CD8-positive, alpha-beta T cell (primary cell): ENCODE measurements at places on chromosomes 5 and 9.

DNA sequence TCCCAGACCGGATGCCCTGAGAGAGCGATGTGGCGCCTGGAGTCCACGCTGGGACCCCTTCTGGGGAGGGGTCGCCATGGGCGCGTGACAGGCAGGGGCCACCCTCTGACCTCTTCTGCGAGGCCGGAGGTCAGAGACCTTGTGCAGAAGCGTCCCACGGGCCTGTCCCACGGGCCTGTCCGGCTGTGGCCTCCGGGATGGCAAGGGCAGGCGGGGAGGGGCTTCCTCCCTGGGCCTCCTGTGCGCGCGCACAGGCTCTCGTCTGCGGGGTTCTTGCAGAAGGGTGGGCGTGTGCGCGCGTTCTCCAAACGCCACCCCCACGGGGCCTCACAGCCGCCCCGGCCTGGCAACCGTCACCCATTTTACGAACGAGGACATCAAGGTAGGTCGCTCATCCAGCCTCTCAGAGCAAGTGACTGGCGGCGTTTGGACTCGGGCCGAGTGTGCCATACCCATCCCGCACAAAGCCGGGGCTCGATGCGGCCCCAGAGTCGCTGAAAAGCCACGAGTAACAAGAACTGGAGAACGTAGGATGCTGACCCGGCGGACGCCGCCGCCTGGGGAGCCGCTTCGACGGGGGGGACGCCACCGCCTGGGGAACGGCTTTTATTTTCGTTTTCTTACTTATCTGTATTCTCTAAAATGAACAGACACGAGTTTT lies 897 bp downstream of the AHRR start:
- no peak for DNase-seq

GRCh38 chr9:86020731-86021130 lies 78.6 kb downstream of the GOLM1 start:
- DNase-seq, result no peak

DNA sequence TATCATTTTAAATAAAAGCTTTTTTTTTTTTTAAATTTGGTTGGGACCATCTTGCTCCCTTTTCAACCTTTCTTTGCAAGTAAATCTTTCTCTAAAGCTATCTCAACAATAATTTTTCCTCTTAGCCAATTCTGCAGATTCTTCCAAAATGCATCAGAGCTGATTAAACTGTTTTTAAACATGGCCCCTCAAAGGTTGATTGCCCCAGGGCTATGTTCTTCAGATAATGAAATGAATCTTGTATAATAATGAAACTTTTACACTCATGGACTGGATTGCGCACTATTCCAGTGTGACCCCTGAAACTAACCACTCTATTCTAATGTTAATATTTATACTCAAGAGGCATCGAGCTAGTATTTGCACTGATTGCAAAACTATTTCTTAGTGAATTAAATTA lies 222.8 kb upstream of the PRDM9 start:
- DNase-seq, result no peak

DNA sequence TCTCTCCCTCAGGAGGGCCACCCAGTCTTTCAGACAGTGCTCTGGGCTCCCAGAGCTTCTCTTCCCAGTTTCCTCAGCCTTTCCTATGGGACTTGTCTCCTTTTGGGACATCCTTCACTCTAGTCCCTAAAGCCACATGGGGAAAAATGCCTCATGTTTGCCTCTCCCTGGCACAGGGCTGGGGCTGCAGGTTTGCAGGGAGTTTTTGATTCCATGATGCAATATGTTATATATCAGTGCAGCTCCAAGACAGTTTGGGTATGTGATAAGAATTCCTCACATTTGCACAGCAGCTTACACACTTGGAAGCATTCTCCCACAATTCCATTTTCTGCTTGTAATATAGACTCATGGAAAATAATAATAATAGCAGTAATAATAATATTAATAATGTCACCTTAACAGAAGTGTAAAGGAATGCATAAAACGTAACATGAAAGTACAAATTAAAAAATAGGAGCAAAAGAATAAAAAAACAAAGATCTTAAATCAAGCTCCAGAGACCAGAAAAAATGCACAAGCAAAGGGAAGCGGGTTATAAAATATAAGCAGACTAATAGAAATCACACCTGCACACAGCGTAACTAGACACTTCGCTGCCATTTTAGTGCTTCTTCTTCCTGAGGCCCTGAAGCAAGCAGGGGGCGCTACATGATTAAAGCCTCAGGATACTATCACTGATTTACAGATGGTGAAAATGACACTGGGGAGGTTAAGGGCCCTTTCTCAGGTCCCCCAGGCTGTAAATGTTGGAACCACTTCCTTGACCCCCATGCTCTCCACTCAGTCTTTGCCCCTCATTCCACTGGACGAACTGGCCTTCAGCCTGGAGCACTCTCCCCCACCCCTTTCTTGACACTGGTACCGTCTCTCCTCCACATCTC lies 70.0 kb upstream of the IL17B start:
- no peak for DNase-seq

DNA sequence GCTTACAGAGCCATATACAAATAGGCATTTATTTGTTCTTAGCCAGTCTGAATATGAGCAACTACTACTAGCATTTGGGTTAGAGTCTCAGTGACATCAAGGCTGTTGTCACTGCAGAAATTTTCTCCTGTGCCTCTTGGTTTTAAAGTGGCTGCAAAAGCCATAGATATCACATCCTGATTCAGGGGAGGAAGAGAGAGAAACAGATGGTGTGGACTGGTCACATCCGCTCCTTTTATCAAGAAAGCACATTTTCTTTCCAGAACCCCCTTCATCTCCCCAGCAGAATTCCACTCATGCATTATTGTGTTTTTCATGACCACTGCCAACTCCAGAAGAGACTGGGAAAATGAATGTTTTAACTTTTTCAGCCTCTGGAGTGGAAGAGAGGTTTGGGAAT lies 69.8 kb downstream of the PTTG1 start:
- DNase-seq, result no peak

GRCh38 chr9:128396970-128397613 lies 23.6 kb upstream of the CERCAM start:
- no peak for DNase-seq

DNA sequence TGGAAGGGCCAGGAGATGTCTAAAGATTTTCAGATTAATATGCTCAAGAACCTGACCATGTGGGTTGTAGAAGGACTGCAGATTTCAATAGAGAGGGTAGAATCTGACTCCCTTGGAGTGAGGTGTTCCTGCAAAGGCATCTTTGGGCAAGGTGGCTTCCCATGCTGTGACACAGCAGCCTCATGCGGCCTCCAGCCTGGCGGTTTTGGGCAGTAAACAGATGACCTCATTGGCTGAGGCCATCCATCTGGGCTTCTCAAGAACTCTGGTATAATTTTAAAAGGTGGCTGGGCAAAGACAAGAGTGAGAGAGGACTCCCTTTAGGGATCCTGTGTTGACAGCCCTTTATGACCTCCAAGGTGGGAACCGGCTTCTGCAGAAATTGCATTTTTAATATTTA lies 90.3 kb upstream of the ERCC6L2 start:
- DNase-seq, result no peak

GRCh38 chr9:89649039-89649691 lies 44.4 kb downstream of the GADD45G start:
- no peak for DNase-seq

GRCh38 chr9:26687421-26687820 lies 205.2 kb downstream of the CAAP1 start:
- DNase-seq, result no peak

DNA sequence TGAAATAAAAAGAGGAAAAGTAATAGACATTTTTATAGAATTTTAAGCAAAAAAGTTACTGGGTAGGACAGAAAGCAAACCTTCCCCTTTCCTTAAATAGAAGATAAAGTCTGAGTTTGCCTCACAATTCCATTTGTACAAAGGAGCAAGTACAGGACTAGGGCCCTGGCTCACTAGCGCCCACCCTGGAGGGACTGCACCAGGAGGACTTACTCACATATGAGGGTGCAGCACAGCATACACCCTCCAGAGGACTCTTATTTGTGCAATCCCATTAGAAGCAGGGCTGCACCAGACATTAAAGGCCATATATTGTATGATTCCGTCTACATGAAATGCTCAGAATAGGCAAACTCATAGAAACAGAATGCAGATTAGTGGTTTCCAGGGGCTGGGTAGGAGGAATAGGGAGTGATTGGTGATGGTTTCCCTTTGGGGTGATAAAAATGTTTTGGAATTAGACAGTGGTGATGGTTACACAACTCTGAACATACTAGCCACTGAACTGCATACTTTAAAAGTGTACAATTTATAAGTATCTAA lies 4.5 kb downstream of the REEP5 start:
- peak; percentile 33 for DNase-seq

DNA sequence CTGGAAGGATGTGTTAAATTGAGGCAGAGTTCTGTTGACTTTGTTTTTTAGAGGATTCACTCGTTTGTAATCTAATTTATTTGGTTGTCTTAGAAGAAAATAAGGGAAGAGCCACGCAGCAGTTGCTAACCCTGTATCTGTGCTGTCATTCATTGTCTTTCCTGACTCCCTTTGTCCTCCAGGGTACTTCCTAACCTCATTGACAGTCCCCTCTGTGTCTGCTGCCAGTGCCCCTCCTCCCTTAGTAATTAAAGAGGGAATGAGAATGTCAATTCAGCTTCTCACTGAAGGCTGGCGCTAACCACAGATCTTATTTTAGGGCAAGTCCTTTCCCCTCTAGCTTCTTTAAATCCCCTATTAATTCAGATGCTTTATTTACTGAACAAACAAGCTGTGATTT lies 84.0 kb downstream of the MAST4 start:
- no peak for DNase-seq

GRCh38 chr5:130168211-130168610 lies 263.9 kb downstream of the CHSY3 start:
- no peak for DNase-seq

GRCh38 chr5:145629047-145629446 lies 206.1 kb downstream of the PRELID2 start:
- no peak for DNase-seq

DNA sequence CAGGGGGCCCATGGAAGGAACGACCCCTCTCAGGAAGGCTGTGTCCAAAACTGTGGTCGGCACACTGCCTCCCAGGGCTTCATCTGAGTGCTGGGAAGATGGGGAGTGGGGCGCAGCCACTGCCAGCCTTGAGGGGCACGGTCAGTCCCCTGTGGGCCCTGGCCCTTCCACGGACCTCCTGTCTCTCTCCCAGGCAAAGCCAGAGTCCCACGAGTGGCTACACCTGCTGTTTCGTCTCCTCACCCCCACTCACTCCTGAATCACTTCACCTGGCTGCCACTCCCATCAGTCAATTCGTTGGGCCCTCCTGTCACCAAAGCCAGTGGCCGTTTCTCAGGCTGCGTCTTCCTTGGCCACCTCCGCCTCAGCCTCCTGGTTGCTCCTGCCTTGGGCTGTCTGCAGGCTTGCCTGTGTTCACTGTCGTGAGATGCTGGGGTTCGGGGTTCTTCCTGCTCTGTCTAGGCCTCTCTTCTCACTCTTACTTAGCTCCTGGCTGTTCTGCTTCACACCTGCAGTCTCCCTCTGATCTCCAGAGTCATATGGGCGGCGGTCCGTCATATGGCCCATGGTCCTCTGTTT lies 58.8 kb upstream of the RNF130 start:
- DNase-seq, result no peak

DNA sequence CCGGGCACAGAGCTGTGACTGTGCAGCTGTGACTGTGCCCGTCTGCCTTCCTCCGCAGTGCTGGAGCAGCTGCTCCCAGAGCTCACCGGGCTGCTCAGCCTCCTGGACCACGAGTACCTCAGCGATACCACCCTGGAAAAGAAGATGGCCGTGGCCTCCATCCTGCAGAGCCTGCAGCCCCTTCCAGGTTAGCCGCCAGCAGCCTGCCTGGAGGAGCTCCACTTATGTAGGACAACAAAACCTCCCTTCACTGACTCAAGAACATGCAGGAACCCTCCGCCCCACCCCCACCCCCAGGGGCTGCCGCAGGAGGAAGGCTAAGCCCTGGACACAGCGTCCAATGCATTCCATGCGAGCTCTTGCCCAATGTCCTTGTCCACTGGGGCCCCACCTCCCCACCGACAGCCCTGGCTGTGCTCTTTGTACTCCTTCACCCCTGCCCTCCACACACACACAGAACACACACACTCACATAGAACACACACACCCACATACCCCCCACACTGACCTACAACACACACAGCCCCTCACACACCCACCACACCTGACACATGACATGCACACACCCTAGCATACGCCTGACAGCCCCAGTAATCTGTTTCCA lies 27.9 kb downstream of the AFAP1L1 start:
- no peak for DNase-seq

- DNase-seq, result no peak
These were observed 60.0 kb upstream of the TUT7 start for GRCh38 chr9:86413971-86414880.

GRCh38 chr5:68265822-68266395 lies 50.4 kb downstream of the PIK3R1 start:
- no peak for DNase-seq

DNA sequence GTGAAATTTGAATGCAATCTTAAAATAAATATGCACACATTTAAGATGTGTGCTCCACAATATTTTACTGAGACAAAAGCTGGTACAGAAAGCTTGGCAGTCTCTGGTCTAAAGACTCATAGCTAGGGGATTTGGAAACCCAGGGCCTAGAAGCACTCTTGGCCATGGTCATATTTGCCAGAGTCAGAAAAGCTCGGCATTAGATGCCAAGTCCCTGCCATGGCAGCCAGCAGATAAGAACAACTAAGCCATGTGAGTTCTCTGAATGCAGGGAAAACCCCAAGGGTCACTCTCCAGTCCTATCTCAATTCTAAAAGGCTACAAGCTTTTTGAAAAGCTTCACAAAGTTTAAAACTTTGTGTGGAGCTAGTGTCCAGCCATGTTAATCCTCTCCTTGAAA lies 119.5 kb downstream of the FAM114A2 start:
- no peak for DNase-seq

- no peak for DNase-seq
These were observed 166.3 kb downstream of the ATP10B start for GRCh38 chr5:160685695-160686094.

- no peak for DNase-seq
These were observed 2.3 kb downstream of the DNLZ start for GRCh38 chr9:136361047-136361753.

DNA sequence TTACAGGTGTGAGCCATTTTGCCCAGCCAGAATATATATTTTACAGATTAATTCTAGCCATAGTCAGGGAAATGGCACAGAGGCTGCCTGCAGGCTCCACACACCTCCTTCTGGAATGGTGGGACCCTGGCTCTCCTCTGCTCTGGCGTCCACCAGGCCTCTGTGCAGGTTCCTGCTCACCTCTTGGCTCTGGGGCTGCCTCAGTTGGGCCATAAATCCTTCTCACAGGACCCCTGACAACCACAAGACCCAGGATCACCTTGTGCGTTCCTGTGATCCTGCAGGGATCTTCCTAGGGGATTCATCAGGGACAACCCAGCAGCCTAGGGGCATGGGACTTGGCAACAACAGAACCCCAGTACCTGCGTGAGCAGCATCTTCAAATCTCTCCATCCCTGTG lies 93.0 kb upstream of the FSTL4 start:
- no peak for DNase-seq
